ENCODE measurements at places on chromosomes 2 and 18.

GRCh38 chr2:36333350-36334012 is 22.1 kb upstream of the CRIM1 start:
- no peak for DNase-seq

DNA sequence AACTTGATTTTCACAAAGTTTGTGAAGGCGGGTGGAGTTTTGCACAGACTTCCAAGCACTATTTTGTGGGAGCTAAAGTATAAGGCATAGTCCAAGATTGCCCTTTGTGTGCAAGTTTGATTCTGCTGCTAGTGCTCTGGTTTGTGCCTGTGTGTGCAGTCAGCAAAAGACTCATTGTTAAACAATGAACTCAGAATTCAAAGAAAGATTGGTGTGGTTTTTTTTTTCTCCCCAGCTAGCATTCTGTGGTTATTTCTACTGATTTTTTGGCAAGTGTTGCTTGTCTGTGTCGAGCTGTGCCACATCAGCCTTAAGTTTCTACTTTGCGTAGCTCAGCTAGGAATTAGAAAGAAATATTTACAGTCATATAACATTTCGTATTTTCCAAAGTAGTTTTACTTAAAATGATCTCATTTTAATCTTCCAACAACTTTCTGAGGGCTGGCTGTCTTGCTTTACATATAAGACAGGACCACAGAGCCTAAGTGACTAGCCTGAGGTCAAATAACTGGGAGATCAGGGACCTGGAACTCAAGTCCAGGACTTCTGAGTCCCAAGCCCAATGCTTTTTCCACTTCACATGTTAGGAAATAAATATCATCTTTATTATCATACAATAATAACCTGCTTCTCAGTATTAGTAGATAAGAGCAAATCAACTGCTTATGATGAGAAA is 69.8 kb downstream of the BABAM2 start:
- no peak for DNase-seq

- DNase-seq: peak; percentile 56
These were observed 20.0 kb upstream of the PTPN4 start for GRCh38 chr2:119739580-119740255.

DNA sequence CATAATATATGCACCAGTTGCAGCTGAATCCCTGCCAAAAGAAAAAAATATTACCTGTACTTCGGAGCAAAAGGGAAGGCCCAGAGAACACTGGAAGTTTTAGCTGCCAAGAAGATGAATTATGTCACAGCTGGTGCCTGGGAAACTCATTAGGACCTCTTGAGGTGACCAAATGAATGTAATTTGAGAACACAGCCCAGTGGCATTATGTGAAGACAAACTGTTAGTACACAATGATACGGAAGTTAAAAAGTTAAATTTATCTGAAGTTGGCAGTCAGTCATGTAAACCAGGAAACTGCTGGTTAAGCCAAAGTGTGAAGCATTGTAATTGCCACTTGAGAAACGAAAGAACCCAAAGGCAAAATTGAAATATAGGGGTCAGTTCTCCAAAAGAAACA is 80.7 kb downstream of the EML4 start:
- no peak for DNase-seq

DNA sequence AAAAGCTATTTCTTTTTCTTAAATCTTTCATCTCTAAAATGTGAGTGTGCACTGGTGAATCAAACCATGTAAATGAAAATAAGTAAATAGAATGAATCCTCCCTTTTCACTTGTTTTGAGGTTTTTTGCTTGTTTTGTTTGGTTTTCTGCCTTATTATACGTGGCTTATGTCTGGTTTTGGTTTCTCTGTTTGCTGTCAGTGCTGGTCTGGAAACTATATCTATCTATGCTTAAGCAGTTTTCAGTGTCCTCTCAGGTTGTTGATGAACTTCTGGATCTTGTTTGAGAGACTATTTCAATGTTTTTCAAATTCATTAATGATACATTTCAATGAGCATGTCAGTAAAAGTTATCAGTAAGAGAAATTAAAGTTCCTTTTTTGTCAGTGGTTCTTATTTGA is 48.1 kb upstream of the TNFRSF11A start:
- no peak for DNase-seq

DNA sequence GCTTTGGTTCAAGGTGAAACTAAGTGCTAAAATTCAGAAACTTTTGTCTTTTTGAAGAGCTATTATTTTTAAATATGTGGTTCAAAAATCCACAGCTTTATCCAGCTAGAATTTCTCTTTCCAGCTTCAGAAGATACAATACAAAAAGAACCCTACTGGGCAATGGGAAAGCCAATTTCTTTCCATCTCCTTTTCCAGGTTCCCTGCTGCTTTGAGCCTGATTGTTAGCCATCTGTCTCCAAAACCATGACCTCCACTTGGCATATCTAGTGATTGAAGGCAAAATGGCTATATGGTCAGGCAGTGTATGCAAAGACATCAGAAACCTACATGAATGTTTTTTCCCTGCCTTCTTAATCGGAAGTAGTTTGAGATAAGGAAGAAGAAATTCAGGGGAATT is 134.1 kb downstream of the KCNH7 start:
- no peak for DNase-seq

- no peak for DNase-seq
These were observed 65.1 kb downstream of the COA5 start for GRCh38 chr2:98543214-98543613.

- DNase-seq: no peak
These were observed 101.8 kb upstream of the MAP2 start for GRCh38 chr2:209322041-209322440.

GRCh38 chr2:233443511-233444183 is 89.4 kb downstream of the DGKD start:
- no peak for DNase-seq

- no peak for DNase-seq
These were observed 114.1 kb downstream of the COL6A3 start for GRCh38 chr2:237299906-237300305.

GRCh38 chr2:200748779-200749178 is 62.9 kb upstream of the BZW1 start:
- DNase-seq: no peak

GRCh38 chr2:63424329-63425078 is 163.8 kb downstream of the WDPCP start:
- no peak for DNase-seq

GRCh38 chr2:75140288-75140687 is 59.0 kb downstream of the TACR1 start:
- no peak for DNase-seq

- DNase-seq: no peak
These were observed 34.9 kb downstream of the MYCN start for GRCh38 chr2:15975261-15975600.

- peak; percentile 58 for DNase-seq
These were observed 80.7 kb upstream of the LDLRAD4 start for GRCh38 chr18:13137670-13138419.

DNA sequence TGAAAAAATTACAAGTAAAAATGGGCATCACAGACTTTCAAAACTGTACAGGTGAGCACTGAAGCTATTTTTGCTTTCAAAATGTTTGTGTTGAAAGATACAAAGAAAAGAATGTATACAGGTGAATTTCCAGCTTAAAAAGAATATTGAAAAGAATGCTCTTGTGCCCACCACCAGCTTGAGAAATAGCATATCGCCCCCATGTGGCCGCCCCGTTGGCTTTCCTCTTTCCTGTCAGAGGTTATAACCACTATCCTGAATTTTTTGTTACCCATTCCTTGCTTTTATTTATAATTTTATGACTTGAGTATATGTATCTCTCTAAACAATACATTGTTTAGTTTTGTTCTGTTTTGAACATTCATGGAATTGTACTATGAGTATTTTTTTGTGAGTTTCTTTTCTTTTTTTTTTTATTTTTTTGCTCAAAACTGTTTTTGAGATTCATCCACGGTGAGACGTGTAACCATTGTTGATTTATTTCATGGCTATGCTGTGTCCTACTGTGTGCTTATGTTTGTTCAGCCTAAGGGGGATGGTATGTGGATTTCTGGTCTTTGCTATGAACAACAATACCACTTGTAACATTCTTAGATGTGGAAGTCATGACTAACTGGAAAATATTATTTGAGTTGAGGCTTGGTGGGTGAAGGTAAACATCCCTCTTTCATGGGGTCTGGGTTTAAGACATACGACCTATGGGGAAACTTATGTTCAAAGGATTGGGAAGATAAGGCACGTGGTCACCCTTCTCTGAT is 11.6 kb downstream of the TRPM8 start:
- DNase-seq: no peak

DNA sequence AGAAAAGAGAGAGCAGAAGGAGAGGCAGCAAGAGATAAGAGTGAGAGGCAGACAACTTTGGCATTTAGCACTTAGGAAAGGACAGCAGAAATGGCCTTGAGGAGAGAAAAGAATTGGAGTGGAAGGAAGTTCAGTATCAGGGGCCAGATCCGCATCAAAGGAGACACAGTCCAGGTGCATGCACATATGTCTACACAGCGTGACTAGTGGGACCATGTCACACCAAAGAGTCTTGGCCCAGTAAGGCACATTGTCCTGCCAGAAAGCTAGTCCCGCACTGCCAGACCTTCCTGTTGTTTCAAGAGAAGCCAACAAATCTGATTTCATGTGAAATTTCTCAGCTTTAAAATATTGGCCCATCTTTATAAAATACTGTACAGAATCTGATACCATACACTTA is 8.5 kb upstream of the STK39 start:
- no peak for DNase-seq
